Stimulated activated CD8-positive, alpha-beta memory T cell treated with anti-CD3 and anti-CD28 coated beads, Interleukin-15, amount 100 ng/mL, for 4 hours (primary cell): ENCODE measurements at places on chromosomes 16 and 17.

DNA sequence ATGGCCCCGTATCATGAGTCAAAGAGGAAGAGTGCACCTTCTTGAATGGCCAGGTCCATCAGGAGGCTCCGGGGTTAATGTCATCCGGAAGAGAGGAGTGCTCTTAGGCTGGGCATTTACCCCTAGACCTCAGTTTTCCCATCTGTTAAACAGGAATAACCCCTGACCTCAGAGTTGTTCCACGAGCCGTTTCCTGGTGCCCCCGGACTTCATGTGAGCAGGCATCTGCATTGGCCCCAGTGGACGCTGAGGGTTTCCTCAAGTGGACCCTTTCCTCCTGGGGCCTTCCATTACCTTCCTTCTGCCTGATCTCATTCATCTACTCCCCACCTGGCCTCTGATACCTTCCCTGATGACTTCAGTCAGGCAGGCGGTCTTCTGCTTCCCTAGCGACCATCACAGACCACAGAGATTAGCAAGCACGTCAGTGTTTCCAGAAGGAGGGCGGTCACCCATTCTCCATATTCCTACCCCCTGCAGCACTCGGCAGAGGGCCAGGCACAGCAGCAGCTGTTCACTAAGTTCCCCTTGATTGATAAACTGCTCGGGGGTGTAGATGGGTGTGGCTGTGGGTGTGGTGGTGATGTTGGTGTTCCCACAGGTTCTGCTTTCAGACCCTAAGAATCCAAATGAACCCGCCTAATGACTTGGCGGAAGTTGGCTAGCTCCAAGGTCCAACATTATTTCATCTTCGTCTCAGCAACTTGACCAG is 346.6 kb upstream of the TNRC6C start:
- no peak for DNase-seq

GRCh38 chr16:82169861-82170845 is at the start of gene MPHOSPH6:
Gene MPHOSPH6, minus strand, starts transcription at chr16:82170224. Its CDS starts 49 bp downstream, at chr16:82170175.
- peak; percentile 86 for DNase-seq

- DNase-seq: no peak
These were observed 2.4 kb downstream of the SPPL2C start for GRCh38 chr17:45847101-45847500.

DNA sequence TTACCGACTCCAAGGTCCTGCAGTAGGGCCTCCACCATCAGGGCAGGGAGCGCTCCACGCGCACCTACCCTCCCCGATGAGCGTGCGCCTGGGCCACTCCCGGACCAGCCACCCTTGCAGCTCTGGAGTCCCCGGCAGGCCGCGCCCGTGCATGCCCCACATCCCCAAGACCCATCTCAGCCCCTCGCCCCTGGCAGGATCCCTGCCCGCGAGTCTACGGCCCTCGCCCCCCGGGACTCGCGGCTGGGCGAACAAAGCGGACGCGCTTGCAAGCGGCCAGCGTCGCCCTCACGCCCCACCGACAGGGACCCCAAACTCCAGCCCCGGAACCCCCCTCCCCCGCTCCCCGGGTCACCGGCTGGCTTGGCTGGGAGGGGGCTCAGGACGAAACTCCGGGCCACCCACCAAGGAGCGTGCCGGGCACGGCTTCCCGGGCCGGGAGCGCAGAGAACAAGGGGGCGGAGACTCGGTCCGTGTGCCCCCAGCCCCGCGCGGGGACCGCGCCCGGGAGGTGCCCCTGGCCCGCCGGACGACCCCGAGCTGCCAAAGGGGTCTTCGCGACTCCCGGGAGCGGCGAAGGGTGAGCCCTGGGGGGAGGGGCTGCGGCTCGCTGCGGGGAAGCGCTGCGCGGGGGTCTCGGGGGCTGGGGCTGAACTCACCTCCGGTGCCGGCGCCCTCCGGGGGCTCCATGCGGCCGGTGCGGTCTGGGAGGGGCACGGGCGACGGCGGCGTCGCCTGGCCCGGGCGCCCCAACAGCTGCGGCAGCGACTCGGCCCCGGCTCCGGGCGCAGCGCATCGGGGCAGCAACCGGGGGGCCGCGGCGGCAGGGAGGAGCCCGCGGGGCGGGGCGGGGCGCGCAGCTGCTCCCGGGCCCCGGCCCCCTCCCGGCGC is at the start of gene DBNDD1:
TSS of gene DBNDD1 (minus strand) at position 805 of the 891 bp plus-strand sequence. CDS start at position 690, 115 bp downstream.
- DNase-seq: no peak

- DNase-seq: peak; percentile 8
These were observed 199.9 kb downstream of the LGALS9B start for GRCh38 chr17:20267459-20267842.

- no peak for DNase-seq
These were observed 140.7 kb downstream of the XYLT1 start for GRCh38 chr16:17330044-17330443.
